ENCODE measurements at places on chromosomes 1 and 21.

- peak; percentile 68 for DNase-seq
Observed at GRCh38 chr1:5509664-5510452, 482.4 kb downstream of the NPHP4 start.

GRCh38 chr1:78483903-78484302, 6.9 kb upstream of the PTGFR start:
- no peak for DNase-seq

- DNase-seq = no peak
Observed at GRCh38 chr1:61967750-61968149, 225.5 kb downstream of the PATJ start.

GRCh38 chr21:19541602-19542001, 1138.0 kb upstream of the TMPRSS15 start:
- no peak for DNase-seq

DNA sequence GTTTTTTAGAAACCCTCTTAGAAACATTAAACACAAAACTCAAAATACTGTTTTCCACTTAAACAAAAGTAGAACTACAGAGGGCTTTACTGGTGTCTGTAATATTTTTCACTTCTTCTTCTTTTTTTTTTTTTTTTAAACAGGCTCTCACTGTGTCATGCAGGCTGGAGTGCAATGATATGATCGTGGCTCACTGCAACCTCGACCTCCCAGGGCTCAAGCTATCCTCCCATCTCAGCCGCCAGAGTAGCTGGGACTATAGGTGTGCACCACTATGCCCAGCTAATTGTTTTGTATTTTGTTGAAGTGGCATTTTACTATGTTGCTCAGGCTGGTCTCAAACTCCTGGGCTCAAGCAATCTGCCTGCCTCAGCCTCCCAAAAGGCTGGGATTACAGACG, 194.8 kb downstream of the DAB1 start:
- no peak for DNase-seq

- DNase-seq = no peak
Observed at GRCh38 chr1:8094481-8095241, 68.6 kb upstream of the ERRFI1 start.

DNA sequence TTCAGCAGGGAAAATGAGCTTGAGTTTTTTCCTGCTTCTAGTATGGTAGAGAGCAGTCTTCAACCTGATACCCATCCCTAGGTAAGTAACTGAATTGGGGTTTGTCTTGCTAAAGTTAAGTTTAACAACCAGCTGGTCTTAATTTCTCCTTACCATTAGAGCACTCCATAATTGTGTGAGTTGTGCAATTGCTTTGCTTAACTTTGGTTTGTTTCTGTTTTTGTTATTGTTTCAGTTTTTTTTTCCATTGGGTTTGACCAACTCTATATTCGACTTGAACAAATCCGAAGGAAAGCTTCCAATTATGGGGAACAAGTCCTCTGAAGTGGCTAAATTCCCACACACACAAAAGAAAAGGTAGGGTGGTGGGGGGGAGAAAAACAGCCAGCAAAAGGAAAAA, 641.1 kb downstream of the PLA2G4A start:
- no peak for DNase-seq

GRCh38 chr1:229194096-229194495, 76.8 kb upstream of the RAB4A start:
- DNase-seq = no peak

DNA sequence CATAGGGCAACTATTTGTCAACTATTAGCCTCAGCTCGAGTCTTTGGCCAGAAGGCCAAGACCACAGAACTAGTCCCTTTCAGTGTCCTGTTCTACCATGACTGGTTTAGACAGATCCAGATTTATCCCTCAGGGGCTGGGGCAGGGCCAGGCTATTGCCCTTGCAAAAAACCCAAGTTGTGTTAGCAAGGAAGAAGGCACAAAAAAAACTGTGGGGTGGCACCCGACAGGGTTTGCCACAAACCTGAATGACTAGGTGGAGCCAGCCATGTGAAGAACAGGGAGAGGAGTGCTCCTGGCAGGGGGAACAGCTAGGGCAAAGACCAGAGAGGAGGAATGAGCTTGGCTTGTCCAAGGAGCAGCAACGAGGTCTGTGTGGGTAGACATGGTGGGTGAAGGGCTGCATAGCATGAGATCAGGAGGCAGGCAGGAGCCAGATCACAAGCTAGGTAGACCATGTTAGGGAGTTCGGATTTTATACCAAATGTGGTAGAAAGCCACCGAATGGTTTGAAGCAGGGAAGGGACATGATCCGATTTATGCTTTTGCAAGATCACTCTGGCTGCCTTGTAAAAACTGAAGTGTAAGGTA, 4.3 kb downstream of the DCST1 start:
- no peak for DNase-seq

DNA sequence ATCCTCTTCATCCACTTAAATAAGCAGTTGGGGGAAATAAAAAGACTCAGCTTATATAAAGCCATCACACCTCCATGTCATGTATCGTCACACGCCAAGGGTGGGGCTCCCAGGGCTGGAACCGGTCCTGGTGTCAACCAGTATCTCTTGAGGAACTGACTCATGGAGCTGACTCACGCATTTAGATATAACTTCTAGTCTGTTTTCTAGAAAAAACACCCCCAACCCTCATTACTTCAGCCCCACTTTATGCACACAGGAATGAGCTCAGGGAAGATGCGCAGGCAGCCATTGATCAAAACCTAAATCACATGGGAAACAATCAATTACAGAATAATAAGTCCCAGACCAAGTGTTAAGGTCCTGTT, 6.9 kb upstream of the IL22RA1 start:
- no peak for DNase-seq

DNA sequence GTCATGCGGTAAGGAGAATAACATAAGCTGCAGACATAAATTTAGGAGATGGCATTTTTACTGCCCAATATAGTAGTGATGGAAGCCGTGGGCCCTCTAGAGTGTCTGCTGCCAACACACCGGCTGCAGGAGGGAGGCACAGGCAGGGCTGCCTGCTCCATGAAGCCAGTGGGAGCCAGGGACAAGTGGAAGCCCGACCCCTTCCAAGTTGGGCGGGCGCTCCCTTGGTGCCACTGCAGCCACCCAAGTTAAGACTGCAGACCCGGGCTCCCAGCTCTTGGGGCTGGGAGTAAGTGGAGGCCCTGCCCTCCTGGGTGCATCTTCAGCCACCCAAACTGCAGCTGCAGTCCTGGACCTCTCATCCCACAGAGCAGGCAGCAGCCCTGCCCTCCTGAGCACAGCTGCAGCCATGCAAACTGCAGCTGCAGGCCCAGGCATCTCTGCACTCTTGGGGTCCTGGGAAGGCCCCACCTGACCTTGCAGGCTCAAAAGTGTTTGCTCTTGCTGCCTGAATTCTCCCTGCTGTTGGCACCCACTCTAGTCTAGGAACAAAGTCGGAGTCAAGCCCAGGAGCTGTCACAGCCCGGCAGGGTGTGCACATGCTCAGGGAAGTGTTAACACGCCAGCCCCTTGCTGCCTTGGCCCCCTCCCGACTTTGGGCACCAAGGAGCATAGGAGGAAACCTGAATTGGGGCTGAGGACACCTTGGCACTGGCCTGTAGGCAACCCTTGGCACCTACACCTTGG, 437.2 kb upstream of the PRMT6 start:
- no peak for DNase-seq

GRCh38 chr1:60942291-60942690, 140.1 kb upstream of the NFIA start:
- DNase-seq = no peak

DNA sequence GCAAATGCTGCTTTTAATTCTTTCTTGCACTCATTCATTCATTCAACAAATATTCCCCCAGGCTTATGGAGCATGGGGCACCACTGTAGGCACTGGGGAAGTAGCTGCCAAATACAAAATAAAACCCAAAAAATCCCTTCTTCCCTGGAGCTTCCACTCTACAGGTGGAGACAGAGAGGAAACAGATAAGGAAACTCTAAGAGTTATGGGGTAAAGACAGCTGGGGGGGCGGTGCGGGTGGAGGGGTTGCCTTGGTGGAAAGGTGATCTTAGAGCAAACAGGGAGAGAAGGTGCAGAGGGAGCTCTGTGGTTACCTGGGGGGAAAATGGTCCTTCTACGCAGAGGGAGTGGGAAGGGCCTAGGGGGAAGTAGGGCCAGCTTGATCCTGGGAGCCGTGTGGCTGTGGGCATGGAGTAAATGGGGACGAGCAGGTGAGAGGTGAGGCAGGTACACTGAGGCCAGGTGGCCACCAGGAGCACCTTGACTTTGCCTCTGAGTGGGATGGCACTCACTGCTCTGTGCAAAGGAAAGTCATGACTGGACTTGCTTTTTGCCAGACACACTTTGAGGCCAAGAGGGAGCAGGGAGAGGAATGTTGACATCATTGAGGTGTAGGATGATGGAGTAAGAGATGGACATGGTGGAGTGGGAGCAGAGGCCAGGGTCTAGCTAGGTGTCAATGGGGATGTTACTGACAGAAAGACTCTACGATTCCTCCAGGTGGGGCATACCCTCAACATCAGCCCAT, 152.0 kb downstream of the ETS2 start:
- DNase-seq = no peak
